Upper lobe of left lung (tissue), 6 donors: ENCODE measurements at places on chromosomes 12 and 14. TPM values are rescaled to one million over a fixed set of nuclear protein-coding genes. Genes with fewer than 3 reads are reported as not detected.

The ST8SIA1 gene
- total RNA-seq: 3.6 TPM

The SMARCD1 gene
- total RNA-seq: 60.8 TPM

The OR6C4 gene
- not detected for total RNA-seq

GRCh38 chr12:11758510-11759493, 109.3 kb downstream of the ETV6 start:
- DNase-seq: no peak

DNA sequence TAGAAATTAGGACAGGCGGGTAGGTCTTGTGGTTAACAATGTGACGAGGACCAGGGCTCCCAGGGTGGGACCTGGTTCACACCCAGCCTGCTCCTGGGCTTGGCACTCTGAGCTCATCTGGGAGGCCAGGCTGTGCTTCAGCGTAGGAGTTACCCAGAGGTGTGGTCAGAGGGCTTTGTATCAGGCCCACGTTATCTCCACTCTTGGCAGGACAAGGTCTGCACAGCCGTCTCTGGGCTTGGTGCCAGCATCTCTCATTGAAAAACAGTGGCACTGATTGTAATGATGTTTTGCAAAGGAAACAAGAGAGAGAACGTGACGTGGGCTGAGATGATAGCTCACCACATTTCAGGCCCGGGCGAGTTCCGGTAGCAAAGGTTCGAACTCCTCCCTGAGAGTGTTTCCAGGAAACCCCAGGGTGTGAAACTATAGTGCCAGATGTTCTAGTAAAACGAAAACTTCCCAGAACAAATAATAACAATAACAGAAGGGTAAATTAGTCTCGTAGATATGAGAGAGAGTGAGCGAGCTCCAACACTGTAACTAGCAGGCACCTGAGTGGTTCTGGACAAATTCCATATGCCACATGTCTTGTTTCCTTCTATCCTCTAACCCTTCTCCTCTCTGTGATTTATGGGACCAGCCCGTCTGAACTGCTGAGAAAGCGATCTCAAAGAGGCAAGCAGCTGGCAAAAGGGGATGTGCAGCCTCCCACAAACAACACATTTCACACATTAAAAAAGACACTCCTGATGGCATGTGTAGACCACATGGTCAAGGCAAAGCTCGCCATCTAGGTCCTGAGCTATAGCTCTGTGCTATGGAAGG, 227.3 kb downstream of the KTN1 start:
- peak; percentile 73 for DNase-seq

DNA sequence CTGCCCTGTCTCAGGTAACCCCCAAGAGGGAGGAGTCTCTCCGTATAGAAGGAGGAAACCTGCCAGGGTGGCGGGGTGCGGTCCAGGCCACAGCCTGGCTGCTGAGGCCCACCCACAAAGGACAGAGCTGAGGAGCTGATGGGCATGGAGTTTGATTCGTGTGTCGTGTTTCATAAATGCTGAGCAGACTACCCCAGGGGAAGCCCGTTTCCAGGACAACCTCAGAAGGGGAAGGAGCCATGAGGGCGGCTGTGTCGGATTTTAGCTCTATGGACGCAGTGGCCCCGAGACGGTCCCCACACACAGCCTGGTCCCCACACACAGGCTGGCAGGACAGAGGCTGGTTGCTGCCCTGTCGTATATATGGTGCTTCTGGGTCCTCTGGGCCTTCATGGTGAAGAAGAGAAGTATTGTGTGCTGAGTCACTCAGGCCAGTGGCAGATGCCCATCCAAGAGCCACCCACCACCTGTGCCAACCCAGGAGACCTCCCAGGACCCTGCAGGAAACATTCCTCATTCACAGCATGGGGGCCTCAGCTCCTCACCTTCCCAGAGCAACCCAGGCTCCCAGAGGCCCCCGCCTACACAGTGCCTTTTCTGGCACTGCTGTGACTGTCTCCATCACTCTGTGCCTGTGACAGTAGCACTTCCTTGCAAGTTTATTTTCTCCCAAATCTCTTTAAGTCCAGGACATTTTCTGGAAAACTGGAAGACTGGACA, 63.1 kb upstream of the RIN3 start:
- no peak for DNase-seq
